ENCODE measurements at places on chromosomes 2 and 18. TPM values are rescaled to one million over a fixed set of nuclear protein-coding genes. Genes with fewer than 3 reads are reported as not detected.

The RPE gene
- 118 TPM for total RNA-seq

The TMEM247 gene
- total RNA-seq, result not detected

The ADAM23 gene
- total RNA-seq, result 5.1 TPM

The SCN1A gene
- total RNA-seq, result not detected

The NGEF gene
- 0.04 TPM for total RNA-seq

The METAP1D gene
- total RNA-seq, result 2.0 TPM

The SERPINB11 gene
- total RNA-seq, result not detected

The RESP18 gene
- not detected for total RNA-seq

The MC2R gene
- total RNA-seq, result not detected

The KLHL29 gene
- 7.0 TPM for total RNA-seq

The ARHGEF4 gene
- total RNA-seq, result 34.5 TPM

The GDF7 gene
- not detected for total RNA-seq

The GCG gene
- not detected for total RNA-seq

The LGALSL gene
- 10.6 TPM for total RNA-seq

The MYO1B gene
- total RNA-seq, result 244 TPM
